ENCODE measurements at places on chromosomes 2 and 18. TPM values are rescaled to one million over a fixed set of nuclear protein-coding genes. Genes with fewer than 3 reads are reported as not detected.

- no peak for DNase-seq
Measured at GRCh38 chr2:43461453-43462073, 134.3 kb downstream of the THADA start.

GRCh38 chr2:162506706-162507105, 162.8 kb downstream of the GCA start:
- no peak for DNase-seq

The NOSTRIN gene
- 30.3 TPM for polyA plus RNA-seq

The ANAPC1 gene
- 23.8 TPM for polyA plus RNA-seq

- no peak for DNase-seq
Measured at GRCh38 chr2:62402156-62402555, 103.8 kb downstream of the TMEM17 start.

DNA sequence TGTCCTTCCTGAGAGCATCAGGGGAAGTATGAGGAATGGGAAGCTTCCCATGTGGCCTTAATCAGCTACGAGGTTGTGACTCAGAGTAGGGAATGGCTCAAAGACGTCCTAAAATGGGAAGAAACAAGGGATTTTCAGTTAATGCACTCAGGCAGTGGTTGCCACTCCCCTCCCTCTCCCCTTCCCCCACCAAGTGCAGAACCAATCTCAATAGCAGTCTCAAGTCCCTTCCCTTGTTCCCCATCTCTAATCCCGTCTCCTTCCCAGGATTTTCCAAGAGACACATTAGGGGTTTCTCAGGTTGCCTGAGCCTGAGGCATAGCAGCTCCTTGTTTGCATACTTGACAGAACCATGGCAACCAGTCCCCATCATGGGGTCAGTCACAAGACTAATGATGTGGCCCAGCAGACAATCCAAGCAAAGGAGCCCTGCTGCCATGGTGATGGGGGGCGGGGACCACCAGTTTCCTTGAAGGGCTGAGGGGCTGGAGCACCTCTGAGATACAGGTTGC, 18.2 kb upstream of the RESP18 start:
- no peak for DNase-seq

- DNase-seq: no peak
Measured at GRCh38 chr2:120720746-120721375, 14.8 kb upstream of the GLI2 start.

Data from left renal pelvis (tissue), 4 donors.